ENCODE measurements at places on chromosomes 7 and 10.
A peak's percentile ranks its signal among the peaks of the same experiment; 100 is the strongest.

- peak; percentile 79 for DNase-seq
Observed at GRCh38 chr7:30846378-30846777, 65.3 kb upstream of the AQP1 start.

- no peak for DNase-seq
Observed at GRCh38 chr7:1230411-1231213, 2.1 kb upstream of the UNCX start.

- DNase-seq = no peak
Observed at GRCh38 chr7:120052884-120053382, 220.0 kb upstream of the KCND2 start.

DNA sequence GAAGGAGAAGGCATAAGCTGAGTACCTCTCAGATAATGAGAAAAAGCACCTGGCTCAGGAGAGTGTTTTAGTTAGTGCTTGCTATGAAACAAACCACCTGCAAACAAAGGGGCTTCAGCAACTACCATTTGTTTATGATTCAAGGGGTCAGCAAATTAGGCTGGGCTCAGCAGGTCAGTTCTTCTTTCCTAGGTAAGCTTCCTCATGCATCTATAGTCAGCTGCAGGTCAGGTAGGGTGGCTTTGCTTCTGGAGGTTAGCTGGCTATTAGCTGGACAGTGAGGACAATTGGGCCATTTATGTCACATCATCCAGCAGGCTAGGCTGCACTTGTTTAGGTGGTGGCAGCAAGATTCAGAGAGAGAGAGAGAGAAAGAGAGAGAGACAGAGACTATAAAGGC is 185.5 kb downstream of the EMX2 start:
- DNase-seq = no peak

GRCh38 chr10:121284936-121285335 is 313.3 kb downstream of the FGFR2 start:
- peak; percentile 64 for DNase-seq

GRCh38 chr10:15718694-15719048 is 1.1 kb downstream of the ITGA8 start:
- DNase-seq = no peak

DNA sequence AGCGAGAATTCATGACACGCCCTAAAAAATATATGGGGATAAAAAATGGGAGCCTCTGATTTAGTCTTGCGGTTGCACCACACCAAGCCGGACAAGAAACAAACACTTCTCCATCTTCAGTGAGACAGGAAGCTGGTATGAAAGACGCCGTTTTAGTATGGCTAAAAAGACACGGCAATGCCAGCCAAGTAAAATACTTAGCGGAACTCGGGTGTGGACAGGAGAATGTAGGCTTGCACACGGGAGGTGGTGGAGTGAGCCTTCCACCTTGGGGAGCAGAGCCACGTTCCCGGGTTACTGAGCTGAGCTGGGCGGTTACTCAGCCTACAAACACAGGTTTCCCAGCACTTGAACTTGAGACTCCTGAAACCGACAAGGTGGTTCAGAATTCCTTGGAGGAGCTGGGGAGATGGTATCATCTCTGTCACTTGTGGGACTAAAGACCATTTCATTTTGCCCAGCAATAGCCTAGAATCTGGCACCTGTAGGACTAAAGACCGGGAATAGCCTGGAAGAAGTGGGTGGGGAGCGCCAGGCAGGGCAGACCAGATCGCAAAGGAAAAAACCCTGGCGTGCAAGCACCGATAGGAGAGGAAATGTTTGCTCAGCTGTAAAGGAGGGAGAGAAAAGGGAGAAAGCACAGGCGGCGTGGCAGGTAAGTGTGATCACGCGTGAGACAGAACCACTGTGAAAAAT is 34.8 kb upstream of the SEPHS1 start:
- no peak for DNase-seq

GRCh38 chr7:102836191-102836919 is 76.4 kb upstream of the LRRC17 start:
- no peak for DNase-seq

GRCh38 chr10:612696-613095 is 76.8 kb downstream of the DIP2C start:
- DNase-seq = peak; percentile 30

DNA sequence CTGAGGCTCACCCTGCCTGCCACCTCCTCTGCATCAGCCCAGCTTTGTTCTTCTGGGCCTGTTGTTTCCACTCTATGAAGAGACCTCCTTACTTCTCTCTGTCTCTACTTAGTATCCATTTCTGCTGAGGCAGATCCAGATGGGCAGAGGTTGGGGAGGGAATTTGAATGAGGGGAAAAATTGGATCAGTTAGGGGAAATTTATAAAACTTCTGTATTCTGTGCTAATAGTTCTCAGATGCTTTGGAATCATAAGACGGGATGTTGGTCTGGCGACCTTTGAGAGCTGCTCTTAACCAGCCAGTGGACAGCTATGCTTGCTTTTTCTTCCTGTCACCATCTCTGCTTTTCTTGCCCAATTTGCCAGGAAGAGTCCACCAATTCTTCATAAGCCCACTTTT is 55.5 kb downstream of the AUTS2 start:
- DNase-seq = no peak

DNA sequence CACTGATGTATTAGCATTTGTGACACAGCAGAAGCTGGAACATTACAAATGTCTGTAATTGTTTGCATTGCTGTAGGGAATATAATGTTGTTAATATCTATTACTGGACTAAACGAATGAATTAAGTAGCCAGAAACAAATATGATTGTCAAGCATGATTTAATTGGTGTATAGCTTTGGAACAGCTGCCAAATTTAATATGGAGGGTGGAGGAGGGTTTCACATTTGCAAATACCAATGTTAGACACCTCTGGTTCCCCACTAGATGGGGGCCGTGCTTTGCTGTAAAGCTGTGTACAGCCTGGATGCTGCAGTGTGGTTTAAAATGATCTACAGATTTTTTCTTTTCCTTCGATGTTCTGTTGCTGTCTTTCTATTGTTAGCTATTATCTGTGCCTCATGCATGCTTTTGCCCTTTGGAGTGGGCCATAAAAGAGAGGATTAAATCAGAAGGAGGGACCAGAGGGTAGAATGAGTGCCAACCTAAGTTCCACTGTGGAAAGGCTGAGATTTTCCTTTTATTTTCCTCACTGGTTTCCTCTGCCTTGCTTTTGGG is 23.1 kb downstream of the DNAJB9 start:
- DNase-seq = no peak

GRCh38 chr7:55983537-55983936 is 19.2 kb downstream of the NIPSNAP2 start:
- DNase-seq = no peak

GRCh38 chr7:14048889-14049288 is 59.4 kb upstream of the ETV1 start:
- DNase-seq = no peak

GRCh38 chr10:120217736-120218135 is 239.3 kb upstream of the PLPP4 start:
- no peak for DNase-seq

GRCh38 chr7:13880789-13881188 is 108.7 kb downstream of the ETV1 start:
- no peak for DNase-seq

DNA sequence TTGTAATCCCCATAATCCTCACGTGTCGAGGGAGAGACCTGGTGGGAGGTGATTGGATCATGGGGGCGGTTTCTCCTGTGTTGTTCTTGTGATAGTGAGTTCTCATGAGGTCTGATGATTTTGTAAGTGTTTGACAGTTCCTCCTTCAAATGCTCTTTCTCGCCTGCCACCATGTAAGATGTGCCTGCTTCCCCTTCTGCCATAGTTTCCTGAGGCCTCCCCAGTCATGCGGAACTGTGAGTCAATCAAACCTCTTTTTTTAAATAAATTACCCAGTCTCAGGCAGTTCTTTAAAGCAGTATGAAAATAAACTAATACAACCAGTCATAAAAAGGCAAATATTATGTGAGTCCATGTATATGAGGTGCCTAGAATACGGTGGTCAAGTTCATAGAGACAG is 87.5 kb downstream of the FRMD4A start:
- no peak for DNase-seq

- DNase-seq = no peak
Observed at GRCh38 chr10:130261766-130262165, 125.6 kb downstream of the GLRX3 start.

DNA sequence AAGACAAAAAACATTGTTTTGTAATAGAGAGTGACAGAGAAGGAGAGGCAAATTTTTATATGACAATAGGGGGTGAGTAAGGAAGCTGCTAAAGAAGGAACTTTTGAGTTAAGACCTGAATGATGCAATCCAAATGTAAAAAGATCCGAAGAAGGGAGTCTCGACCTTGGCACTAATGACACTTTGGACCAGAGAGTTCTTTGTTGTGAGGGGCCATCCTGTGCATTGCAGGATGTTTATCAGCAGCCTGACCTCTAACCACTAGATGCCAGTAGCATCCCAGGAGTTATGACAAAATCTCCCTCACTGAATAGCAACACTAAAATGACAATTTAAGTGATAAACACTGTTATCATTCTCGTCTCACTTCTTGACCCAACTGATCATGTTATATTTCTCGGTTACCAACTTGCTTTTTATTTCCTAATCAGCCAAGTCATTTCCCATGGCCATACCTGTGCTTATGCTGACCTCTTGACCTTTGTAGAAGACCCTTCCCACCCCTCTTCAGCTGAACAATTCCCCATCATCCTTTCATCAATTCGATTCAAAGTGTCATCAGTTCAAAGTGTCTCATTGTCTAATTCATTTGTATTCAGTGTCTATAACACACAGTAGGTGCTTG is 30.0 kb downstream of the DGKI start:
- DNase-seq = no peak

DNA sequence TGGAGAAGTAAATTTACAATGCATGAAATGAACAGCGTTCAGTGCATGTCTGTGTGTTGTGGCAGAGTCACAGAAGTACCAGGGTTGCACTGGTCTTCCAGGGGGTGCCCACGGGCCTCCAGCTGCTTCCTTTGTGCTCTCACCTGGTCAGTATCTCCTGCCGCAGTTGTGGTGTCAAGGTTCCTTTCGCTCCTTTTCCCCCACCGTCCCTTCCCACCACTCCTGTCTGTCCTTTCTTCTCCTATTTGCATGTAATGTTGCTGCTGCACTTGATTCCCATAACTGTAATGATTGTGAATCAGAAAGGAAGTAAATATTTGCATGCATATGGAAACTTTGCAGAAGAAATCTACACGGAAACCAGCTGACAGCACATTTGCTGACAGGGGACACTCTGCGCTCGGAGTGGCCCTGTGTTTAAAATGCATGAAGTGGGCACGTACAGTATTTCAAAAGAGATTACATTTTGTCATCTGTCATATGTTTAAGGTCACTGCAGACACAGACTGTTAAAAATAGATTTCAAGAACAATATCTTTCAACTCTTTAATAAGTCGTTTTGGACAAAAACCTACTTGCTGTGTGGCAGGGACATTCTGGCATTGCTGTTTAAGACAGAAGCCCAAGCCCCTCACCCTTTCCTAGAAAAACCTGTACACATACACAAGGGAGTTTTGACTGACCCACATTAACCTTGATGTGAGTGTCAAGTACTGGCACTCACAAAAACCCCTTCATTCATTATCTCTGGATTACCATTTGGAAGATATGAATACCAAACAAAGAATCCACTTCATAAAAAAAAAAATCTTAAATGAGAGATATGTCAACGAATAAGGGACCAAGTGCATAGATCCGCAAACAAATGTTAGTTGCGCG is 336.7 kb upstream of the KLF6 start:
- DNase-seq = no peak

DNA sequence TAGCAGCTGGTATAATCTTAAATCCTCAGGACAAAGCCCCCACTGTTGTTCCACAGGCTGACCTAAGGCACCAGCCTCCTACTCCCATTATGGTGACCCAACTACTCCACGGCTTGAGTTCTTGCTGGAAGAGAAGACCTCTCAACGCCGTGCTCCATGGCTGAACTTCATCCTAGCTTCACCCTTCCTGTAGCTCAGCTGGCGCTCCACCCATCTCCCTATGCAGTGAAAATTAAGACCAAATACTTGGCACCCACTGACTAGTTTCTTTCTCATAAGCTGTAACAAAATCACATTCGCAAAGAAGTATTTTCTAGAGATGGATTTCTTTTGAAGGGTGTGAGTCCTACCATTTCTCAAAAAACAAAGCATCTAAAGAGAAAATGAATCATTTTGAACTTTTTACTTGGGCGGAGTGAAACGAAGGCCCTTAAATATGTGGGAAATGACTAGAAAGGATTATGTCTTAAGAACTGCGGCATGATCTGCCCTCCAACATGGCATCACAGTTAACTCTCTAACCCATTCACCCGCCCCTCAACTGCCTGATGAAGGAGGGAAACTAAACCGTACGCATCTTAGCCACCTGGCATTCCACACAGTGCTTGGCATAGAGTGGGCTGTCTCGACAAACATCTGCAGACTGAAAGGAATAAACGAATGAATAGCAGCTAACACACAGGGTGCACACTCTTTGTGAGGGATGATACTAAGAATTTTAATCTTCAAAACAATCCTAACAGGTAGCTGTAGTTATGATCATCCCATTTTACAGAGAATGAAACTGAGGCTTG is 32.7 kb downstream of the GFRA1 start:
- DNase-seq = no peak

GRCh38 chr10:89371079-89371478 is 6.8 kb upstream of the IFIT1B start:
- no peak for DNase-seq

DNA sequence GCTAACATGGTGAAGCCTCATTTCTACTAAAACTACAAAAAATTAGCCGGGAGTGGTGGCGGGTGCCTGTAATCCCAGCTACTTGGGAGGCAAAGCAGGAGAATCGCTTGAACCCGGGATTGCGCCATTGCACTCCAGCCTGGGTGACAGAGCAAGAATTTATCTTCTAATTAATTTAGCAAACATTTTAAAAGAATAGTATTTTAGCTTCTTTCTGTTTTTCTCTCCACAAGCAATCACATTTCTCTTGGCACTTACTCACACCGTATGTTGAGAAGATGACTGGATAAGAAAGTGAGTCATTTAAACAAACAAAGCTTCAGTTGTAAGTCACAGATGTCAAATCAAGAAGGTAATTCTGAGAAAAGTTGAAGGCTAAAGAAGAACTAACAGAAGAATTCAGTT is 264.0 kb downstream of the ARL4A start:
- DNase-seq = peak; percentile 43

DNA sequence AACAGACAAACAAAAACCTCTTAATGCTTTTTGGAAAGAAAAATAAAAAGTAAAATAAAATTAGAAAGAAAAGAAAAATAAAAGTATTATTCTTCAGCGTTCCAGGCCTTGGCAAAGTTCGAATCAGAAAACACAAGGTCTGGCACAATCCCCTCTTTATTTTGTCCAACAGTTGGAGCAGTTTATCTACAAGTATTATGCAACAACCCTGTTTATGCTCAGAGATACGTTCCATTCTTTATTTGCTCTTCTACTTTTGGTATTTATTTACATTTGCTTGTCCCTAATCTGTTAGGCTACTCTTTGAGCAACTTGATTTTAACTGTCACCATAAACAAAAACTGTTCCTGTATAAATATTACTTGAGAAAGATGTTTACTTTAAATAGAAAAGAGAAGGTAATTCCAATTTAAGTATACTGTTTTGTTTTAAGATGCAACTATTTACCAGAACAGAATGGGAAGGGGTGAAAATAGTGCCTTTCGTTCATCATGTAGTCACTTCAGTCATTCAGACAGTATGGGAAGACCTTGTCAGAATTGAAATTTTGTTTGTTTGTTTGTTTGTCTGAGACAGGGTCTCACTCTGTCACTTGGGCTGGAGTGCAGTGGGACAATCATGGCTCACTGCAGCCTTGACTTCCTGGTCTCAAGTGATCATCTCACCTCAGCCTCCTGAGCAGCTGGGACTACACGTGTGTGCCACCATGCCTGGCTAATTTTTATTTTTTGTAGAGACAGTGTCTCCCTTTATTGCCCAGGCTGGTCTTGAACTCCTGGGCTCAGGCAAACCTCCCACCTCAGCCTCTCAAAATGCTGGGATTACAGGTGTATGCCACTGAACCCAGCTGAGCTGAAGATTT is 5.7 kb downstream of the PDK4 start:
- DNase-seq = peak; percentile 82

All from LNCaP clone FGC (cell line).